ENCODE measurements at places on chromosomes 2 and 18. TPM values are rescaled to one million over a fixed set of nuclear protein-coding genes. Genes with fewer than 3 reads are reported as not detected.

- no peak overlapping the region for H3K4me3 ChIP-seq
- no peak for DNase-seq
- H3K27ac ChIP-seq, result no peak overlapping the region
- H3K27me3 ChIP-seq, result no peaks in the 10 kb centered on the region
Measured at GRCh38 chr2:67289921-67290371, 107.2 kb upstream of the ETAA1 start.

- H3K36me3 ChIP-seq, result no peaks in the 10 kb centered on the region
- H3K27ac ChIP-seq, result peak overlapping the region; percentile 56
- no peak overlapping the region for H3K4me3 ChIP-seq
Measured at GRCh38 chr18:24985586-24985985, 366.4 kb downstream of the ZNF521 start.

IL36A gene
- not detected for total RNA-seq

IL36G gene
- not detected for total RNA-seq

DNA sequence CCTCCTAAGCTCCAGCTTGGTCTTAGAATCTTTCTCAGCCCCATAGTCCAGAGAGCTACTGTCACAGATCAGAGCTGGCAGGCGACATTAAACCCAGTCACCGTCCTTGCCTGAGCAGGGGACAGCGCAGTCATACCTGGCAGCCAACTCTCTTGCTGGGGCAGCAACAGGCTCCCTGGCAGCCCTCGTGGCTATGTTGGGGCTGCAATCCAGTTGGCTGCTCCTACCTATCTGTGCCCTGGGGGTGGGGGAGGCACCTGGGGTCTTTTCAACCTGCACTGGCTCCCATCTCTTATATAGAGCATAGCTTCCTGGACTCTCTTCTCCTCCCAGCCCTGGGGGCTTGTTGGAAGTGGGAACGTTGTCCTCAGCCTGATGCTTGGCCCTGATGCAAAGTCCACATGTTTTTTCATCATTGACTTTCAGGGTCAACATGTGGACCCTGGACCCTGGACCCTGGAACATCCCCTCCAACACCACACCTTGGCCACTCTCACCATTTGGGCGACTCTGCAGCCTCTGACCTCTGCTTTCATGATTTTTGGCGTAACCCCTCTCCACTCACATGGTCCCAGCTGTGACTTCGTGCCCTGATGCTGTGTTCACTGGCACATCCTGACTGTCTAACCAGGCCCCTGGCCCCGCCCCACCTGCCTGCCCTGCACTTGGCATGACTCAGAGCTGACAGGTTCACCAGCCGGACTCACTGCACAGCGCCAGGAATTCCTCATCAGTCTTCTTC lies 45.6 kb downstream of the ATOH8 start:
- DNase-seq, result peak; percentile 80
- no peak overlapping the region for H3K27ac ChIP-seq
- no peaks in the 10 kb centered on the region for H3K36me3 ChIP-seq
- H3K27me3 ChIP-seq, result no peaks in the 10 kb centered on the region
- H3K4me1 ChIP-seq, result peaks cover 37% of the 10 kb centered on the region
- H3K4me3 ChIP-seq, result no peak overlapping the region

DNA sequence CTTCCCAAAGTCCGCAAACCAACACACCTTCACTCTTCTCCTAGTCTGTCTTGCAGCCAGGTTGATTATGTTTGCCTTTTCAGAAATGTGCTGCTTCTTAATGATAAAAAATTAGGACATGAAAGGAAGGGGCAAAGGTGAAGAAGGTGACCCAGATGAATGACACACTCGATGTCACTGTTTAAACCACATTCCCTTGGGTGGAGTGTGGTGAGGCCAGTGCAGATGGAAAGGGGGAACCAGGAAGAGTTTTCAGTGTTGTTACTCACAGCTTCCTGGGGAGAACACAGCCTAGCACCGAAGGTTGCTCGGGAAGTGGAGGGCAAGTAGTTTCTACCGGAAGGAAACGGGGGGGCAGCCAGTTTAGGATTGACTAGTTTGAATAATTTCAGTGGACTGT lies 57.2 kb upstream of the BOD1L2 start:
- no peaks in the 10 kb centered on the region for H3K27me3 ChIP-seq
- no peak for DNase-seq
- no peaks in the 10 kb centered on the region for H3K4me1 ChIP-seq
- H3K27ac ChIP-seq, result no peak overlapping the region
- no peak overlapping the region for H3K4me3 ChIP-seq
